Neural crest cell (in vitro differentiated cells): ENCODE measurements at places on chromosomes 5 and 9.
A peak's percentile ranks its signal among the peaks of the same experiment; 100 is the strongest.

DNA sequence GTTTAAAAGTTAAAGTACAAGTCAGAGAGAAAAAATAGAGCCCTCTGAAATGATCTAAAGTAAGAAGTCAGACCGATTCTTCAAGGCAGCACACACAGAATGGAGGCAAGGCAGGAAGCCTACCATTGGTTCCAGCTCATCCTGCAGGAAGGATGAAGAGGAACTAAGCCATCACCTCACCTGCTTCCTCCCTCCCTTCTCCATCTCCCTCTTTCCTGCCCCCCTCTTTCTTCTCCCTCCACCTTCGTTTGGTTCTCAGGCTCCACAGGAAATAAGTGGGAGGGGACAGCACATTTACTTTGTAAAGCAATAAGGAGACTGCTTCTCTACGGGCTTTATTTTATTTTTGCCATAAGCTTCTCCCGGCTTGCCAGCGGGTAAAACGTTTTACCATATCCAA, 213.4 kb downstream of the TRIM32 start:
- DNase-seq, result no peak

GRCh38 chr5:122400341-122400740, 88.3 kb downstream of the SNCAIP start:
- no peak for DNase-seq

DNA sequence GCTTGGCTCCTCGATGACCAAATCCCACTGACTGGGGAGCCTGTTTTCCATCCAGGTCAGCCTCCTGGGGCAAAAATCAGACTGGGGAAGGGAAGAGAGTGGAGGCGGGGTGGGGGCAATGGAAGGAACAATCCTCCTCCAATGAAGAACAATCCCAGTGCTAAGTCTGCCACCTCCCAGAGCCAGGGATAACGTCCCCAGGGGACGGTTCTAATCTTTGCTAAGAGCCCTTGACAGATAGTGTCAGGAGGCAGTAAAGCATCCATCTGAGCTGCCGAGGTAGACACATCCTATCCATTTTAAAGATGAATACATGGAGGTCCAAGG, 298.5 kb upstream of the MSX2 start:
- no peak for DNase-seq

DNA sequence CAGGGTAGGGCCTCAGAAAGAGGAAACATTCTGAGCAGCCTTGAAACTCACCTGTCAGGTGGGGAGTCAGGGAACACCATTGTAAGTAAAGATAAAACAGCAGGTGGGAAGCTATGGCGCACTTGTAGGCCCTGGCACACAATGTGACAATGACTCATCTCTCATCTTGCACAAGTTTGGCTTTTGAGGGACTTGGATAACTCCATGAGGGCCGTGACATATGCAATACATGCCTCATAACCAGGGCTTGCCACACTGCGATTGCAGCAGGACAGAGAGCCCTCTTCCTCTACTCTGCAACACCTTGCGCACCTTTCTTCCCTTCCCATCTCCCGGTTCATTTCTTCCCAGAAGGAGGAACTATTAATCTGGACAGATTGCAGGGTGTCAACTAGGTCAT, 144.9 kb downstream of the CEP120 start:
- DNase-seq, result no peak

DNA sequence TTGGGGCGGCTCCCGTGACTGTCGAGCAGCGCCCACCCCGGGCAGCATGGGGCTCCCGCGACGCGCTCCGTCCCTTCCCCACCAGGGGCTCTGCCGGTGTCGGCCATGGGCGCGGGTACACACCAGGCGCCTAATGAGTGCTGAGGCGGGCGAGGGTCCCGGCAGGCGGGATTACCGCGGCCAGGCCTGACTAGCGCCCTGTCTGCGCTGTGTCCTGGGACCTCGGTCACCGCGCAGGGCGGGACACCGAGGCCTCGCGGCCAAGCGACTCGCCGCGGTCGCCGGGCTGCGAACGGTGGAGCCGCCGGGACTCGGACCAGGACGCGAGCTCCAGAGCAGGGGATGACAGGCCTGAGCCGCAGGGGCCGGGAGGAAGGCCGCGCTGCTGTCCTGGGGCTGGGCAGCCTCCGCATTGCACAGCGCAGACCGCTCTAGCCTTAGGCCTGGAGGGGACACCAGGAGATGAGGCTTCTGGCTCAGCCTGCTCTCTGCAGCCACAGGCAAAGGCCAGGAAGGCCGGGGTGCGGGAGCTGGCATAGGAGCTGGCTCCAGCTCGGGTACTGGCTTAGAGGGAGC, 14.1 kb downstream of the LCN10 start:
- DNase-seq, result no peak

GRCh38 chr9:86839522-86839921, 107.8 kb downstream of the GAS1 start:
- no peak for DNase-seq

DNA sequence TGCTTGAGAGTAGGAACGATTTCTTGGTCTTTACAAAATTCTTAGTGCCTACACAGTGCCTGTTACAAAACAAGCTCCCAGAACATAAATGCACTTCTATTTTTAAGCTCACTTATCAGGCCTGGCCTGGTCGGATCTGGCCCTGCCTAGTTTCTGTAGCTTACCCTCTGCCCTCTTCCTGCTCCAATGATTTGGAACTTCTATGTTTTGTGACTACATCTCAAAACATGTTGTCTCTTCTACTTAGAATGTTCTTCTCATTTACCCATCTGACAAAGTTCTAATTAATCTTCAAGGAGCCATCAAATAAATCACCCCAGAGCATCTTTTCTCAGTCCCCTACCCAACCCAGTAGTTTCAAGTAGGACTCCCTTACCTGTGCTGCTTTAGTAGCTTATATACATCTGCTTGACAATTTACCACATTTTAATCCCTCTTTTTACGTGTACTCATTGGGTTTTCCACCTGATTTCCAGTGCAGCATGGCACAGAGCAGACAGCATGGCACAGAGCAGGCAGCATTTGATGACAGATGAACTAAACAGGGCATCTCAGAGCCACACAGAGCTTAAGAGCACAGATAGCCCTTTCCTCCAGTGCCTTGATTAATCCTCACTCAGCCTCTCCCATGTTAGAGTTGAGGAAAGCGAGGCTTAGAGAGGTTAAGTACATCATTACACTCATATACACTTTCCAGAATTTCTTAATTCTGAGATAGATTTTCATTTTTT, 171.9 kb downstream of the MAPKAP1 start:
- no peak for DNase-seq

GRCh38 chr5:145711417-145711816, 123.7 kb downstream of the PRELID2 start:
- DNase-seq, result no peak

- DNase-seq, result no peak
Measured at GRCh38 chr9:95188459-95188858, 129.1 kb downstream of the FANCC start.

- DNase-seq, result no peak
Measured at GRCh38 chr5:74409166-74409706, 231.3 kb downstream of the ENC1 start.

GRCh38 chr9:133377721-133378216, 1.6 kb downstream of the STKLD1 start:
- DNase-seq, result no peak

DNA sequence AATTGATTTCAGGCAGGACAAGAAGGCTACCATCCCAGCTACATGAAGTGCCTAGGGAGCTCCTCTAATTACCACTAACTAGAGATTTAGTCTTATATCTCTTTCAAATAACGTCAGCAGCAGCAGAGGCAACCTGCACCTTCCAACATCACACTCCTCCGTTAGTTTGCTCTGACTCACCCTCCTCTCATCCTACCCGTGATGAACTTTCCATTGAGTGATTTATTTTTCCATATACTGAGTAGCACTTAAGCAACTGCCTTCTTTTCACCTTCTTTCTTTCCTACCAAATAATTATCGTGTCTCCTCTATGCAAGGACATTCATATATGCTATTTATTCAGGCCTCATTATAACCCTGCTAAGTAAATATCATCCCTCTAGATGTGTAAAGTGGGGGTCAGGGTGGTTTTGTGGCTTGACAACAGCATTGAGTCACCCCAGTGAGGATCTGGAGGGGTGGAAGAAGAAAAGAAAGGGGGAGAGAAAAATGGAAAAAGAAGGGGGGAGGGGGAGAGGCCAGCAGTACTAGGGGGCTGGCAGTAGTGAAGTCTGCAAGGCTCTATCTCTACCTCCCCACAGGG, 64.6 kb upstream of the CAST start:
- no peak for DNase-seq

DNA sequence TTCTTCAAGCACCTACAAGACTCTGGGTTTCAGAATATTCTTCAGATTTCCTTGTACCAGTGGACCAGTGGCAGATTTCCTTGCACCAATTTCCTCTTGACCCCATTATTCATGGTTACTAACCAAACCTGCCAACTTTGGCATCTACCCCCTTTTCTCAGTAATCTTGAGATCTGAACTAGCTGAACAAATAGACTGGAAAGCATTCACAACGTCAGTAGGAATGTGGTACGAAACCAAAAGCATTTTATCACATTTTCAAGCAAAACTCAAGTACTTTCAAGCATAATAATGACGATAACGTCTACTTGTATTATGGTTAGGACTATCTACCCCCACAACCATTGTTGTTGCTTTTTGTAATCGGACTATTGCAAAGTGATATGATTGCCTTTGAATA, 1217.3 kb downstream of the PTPRD start:
- no peak for DNase-seq

- DNase-seq, result no peak
Measured at GRCh38 chr5:164708831-164709230, 1203.4 kb downstream of the MAT2B start.

GRCh38 chr5:41932770-41933169, 7.7 kb downstream of the FBXO4 start:
- no peak for DNase-seq

GRCh38 chr5:176362233-176362490, 598 bp upstream of the KIAA1191 start:
- DNase-seq, result no peak

GRCh38 chr9:86077276-86077675, 22.1 kb downstream of the GOLM1 start:
- DNase-seq, result no peak

GRCh38 chr5:43780586-43780985, 177.6 kb downstream of the NNT start:
- DNase-seq, result no peak

GRCh38 chr9:708551-709432, 132.7 kb upstream of the DMRT1 start:
- no peak for DNase-seq

GRCh38 chr5:170818232-170818631, 34.7 kb downstream of the GABRP start:
- no peak for DNase-seq

DNA sequence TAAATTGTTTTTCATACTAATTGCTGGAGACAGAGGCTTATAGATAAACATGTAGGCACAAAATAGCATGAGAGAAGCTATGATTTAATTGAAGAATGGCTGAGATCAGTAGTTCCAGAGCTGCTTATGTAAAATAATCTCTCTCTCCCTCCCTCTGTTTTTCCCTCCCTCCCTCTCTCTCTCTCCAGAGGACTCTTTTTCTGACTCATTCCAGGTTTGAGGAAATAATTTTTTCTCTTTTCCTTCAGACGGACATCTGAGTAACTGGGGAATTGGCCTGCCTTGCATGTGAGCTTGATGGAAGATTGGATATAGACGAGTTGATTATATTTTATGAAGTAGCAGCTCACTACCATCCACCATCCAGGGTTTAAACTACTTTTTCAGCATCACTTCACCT, 35.5 kb downstream of the KCTD16 start:
- no peak for DNase-seq

GRCh38 chr5:15606197-15606596, 106.2 kb downstream of the FBXL7 start:
- no peak for DNase-seq

GRCh38 chr5:68260467-68260866, 44.9 kb downstream of the PIK3R1 start:
- no peak for DNase-seq

DNA sequence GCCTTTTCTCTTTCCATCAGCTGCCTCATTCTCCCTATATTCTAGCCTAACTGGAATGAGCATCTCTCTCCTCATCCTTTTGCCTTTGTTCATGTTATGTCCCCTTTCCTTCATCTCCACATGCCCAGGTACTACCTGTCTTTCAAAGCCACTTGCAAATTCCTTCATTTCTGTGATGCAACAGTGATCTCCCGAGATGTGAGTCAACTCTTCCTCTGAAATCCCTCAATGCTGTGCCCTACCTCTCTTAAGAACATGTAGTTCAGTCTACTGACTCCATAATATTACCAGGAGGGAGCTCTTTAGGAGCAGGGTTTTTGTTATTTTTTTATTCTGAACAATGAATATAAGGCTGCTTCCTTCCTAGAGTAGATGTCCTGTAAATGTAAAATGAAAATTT, 91.6 kb downstream of the ZNF462 start:
- no peak for DNase-seq

GRCh38 chr5:143648696-143649095, 163.3 kb upstream of the HMHB1 start:
- DNase-seq, result no peak

DNA sequence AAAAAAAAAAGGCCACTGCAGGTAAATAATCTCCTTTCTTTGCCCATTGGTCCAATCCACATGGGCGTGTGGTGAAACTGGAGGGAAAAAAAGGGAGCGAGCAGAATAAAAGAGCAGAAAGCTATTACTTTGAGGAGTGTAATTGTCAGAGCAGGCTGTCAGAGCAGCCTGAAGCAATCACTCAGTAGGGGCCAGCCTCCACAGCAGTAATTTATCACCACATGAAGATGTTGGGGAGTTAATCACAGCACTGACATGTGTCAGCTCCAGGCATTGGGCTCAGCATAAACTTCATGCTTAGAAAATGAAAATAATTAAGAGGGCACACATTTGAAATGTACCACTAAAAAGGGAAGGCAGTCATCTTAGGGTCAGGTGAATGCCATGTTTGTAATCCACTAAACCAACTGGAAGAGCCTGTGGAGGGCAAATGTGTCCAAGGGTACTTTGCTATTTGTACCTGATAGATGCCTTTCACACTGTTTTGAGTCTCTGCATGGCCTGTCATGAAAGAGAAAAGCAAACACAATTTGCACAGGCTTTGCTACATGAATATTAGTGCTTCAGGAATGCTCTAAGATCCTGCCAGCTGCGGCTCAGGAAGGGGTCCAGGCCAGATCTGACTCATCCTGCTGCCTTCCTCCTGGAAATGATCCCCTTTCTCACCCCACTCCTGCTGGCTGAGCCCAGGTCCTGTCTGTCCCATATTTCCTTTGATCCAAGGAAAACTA, 2.9 kb upstream of the PTGER4 start:
- no peak for DNase-seq

- DNase-seq, result peak; percentile 9
Measured at GRCh38 chr9:114799441-114799840, 6.4 kb downstream of the TNFSF15 start.

DNA sequence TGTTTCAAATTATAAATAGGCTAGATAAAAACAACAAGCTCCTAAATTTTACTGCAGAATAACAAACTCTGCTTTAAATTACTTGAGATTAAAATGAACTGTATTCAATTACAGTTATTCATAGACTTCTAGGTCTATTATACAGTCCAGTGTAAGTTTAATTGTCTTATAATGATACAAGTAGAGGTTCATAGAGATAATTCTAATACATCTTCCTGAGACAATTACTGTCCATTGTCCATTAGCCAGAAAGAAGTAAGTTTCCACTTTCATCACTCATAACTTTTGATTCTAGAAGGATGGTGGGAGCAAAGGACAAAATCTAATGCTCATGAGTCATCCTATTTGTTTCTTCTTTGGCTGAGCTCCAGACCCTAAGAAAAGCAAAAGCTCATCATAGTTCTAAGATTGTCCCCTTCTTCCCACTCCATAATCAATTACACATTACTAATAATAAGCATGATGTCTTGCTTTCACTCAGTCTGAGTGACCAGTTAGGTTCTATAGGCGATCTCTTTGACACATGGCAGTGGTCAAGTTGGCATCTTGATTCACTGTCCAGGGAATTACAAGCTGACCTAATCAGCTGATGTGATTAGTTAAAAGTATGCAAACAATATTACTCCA, 502.5 kb upstream of the IZUMO3 start:
- DNase-seq, result no peak
